ENCODE measurements at places on chromosomes 1 and 21.

- no peak for DNase-seq
Measured at GRCh38 chr1:58879464-58879863, 95.6 kb upstream of the JUN start.

DNA sequence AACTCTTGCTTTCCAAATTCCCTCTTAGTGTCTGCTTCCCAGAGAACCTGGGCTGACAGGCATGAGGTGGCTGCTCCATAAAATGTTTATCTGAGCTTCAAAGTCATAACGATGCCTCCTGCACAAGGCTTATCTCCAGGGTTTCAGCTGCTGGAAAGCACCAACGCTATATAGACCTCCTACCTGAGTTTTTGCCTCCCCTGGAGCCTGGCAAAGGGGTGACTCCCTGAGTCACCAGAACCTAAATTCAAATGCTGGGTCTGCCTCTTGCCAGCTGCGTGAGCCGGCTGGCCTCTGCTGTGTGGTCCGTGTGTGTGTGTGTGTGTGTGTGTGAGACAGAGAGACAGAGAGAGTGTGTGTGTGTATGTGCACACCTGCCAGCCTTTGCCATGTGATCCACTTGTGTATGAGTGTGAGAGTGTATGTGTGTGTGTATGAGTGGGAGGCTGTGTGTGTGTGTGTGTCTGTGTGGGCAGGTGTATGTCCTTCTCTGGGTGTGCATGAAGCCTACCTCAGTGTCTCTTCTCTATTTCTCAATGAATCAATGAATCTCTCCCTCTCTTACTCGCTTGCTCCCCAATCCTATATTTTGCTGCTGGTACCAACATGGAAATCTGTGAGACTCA, 714.9 kb downstream of the MATN1 start:
- no peak for DNase-seq

GRCh38 chr1:19683351-19683750, 18.7 kb downstream of the HTR6 start:
- DNase-seq: no peak

GRCh38 chr1:51605961-51606723, 10.8 kb upstream of the OSBPL9 start:
- no peak for DNase-seq

DNA sequence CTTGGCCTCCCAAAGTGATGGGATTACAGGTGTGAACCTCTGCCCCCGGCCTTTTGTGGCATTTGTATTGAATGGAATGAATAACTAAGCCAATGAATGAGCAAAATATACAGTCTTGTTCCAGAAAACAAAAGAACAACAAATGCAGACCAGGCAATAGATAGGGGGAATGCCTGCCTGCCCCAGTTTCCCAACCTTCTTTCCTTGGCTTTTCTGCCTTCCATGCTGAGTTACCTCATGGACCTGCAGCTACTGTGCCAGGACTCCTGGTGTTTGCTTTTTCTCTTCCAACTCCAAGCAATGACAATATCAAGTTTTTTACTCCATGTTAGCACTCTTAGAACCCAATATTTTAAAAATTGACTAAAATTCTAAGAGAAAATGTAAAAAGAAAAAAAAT, 58.6 kb upstream of the BACH1 start:
- no peak for DNase-seq

DNA sequence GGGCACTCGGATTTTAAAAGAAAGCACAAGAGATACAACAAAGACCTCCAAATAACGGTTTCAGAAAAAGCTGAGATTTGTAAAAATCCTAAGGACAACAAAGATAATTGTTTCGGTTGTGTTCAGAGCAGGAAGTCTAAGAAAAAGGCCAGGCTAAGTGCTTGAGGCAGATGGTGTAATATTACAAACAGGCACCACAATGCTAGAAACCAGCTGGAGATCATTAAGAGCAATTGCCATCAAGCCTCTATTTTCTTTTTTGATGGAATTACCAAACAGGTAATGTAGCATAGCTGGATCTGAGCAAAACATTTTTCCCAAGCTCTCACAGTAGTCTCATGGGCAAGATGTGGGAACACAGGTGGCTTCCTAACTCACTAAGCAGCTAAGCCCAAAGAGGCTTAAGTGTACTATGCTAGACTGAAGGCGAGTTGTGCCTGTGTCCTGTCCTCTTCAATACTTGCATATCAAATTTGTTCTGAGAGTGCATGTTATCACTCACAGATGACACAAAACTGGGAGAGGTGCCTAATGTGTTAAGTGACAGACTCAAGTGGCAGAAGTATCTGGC, 161.6 kb downstream of the GLUL start:
- no peak for DNase-seq

- DNase-seq: no peak
Measured at GRCh38 chr1:29785137-29785527, 548.8 kb downstream of the PTPRU start.

DNA sequence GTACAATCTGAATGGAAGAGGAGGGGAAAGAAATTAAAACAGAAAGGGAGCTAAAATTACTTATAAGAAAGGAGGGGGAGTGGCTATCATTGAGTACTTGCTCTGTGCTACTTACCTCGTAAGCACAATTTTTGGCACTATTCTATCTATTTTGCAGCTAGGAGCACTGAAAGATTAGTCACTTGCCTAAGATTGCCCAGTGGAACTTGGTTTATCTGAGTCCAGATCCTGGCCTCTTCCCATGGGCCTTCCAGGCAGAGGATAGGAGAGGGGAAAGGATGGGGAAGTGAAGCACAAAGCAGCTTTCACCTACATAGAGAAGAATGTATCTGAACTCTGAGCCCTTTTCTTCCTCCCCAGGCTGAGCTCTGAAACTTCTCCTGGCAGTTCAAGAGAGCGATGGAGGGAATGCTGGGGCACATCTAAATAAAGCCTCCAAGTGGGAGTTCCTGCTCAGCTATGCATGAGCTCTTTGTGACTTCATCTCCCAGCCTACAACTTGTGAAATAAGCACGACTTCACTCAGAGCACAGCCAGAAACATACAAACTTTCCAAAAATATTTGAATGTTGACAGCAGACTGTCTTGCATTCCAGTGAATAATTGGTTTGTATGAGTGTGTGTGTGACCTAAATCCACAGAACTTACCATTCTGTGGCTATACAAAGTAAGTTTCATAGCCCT, 29.4 kb downstream of the HMGB4 start:
- DNase-seq: no peak

DNA sequence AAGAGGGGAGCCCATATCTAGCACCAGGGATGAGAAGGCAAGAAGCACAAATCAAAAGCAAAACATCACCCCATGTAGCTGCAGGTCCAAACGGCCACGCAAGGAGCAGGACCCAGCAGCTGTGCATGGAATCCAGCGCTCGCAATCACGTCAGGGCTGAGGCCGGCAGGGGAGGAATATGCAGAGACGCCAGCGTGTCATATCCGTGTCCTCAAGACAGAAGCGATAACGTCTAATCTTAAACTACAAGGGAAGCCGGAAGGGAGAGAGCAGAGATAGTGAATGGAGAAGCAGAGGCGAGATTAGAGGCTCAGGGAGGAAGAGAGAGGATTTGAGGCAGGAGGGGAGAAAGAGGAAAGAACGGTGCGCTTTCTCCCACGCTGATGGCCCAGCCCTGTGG, 39.1 kb downstream of the FBXO2 start:
- no peak for DNase-seq

DNA sequence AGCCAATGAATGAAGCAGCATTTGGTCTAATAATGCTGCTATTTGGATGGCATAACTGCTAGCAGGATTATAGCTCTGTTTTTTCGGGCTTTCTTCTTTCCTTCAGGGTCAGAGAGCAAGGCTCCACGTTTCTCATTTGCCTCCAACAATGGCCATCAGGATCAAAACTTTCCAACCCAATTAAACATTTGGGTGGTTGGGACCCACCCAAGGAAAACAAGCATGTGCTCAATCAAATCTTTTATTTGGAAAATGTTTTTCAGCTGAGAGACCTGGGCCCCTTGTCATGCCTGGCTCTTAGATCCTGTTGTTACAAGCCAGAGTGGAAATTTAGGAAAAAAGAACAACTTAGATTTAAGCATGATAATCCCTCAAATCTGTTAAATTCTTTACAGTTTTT, 373.1 kb upstream of the USP24 start:
- no peak for DNase-seq

DNA sequence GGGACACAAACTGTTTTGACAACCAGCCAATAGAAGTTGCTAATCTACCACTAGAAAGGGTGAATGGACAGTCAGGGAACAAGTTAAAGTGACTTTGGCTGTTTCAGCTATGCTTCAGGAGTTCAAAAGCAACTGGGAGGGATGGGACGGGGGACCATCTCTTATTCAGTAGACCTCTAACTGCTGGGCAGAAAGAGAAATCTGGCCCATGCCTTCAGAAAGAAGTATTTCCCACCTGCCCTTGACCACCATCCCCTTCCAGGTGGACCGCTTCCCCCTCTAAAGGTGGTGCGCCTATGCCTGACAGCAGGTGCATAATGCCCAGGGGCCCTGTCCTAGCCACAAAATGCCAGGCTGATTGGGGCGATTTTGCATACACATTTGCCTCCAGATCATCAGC, 5.2 kb downstream of the ITPKB start:
- DNase-seq: no peak

DNA sequence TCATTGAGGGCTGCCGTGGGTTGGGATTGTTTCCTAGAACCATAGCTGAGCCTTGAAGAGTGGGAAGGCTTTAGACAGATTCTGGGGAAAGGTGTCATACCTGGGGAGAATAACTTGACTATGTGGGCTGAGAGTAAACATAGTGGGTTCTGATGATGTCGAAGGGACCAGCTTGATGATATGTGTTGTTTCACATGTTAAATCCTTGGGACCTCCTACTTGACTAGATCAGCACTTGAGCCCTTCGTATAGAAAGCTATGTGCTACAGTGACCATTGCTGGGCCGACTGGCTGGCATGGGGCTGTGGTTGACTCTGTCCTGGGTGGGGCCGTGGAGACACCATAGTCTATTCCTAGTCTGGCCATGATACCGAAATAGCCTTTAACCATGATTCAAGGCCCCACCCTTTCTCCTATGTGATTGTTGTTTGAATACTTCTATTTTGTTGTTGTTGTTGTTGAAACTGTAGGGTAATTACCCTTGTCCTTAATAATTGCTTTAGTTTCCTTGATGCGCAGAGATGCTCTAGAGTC, 423.5 kb downstream of the CAMTA1 start:
- no peak for DNase-seq

GRCh38 chr1:18602533-18603211, 28.0 kb upstream of the PAX7 start:
- no peak for DNase-seq
